ENCODE measurements at places on chromosomes 1 and 21.
A peak's percentile ranks its signal among the peaks of the same experiment; 100 is the strongest.

- no peak for DNase-seq
Measured at GRCh38 chr1:87399264-87399663, 70.6 kb downstream of the LMO4 start.

DNA sequence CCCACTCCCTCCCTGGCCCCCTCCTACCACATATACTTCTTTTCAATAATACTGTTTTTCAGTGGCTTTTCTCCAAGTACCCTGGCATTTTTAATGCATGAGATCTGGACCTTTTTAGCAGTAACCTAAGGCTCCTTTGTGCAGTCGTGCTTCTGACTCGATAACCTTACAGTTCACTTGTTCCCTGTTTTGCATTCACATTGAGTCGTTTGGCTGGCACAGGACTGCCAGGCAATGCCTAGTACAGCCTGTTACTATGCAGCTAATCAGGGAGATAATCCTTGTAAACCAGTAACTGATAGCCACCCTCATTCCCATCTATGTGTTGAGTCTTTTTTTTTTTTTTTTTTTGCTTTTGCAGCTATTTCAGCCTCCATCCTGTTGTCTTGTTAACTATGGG, 3.7 kb downstream of the ATP1B1 start:
- DNase-seq: no peak

DNA sequence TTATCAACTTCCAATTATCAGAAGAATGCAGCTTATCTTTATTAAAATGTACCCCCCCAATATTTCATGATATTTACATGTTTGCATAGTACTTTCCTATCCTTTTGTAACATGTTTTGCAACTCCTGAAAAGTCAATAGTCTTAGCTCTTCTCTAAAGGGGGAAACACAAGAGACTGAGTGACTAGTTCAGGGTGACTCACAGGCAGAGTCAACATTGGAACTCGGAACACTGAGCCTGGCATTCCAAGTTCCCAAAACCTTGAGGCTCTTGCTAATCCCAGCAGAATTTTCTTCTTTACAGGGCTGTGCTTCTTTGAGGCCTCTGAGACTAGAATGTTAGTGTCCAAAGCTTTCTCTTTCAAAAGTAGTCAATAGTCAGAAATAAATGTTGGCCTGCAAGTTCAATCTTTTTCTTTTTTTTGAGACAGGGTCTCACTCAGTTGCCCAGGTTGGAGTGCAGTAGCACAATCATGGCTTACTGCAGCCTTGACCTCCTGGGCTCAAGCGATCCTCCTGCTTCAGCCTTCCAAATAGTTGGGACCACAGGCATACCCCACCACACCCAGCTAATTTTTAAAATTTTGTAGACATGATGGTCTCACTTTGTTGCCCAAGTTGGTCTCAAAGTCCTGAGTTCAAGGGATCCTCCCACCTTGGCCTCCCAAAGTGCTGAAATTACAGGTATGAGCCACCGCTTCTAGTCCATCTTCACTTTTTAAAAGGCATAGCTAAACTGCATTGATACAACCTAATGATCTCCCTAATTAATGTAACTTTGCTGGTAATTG, 37.5 kb downstream of the ZNF281 start:
- DNase-seq: no peak

DNA sequence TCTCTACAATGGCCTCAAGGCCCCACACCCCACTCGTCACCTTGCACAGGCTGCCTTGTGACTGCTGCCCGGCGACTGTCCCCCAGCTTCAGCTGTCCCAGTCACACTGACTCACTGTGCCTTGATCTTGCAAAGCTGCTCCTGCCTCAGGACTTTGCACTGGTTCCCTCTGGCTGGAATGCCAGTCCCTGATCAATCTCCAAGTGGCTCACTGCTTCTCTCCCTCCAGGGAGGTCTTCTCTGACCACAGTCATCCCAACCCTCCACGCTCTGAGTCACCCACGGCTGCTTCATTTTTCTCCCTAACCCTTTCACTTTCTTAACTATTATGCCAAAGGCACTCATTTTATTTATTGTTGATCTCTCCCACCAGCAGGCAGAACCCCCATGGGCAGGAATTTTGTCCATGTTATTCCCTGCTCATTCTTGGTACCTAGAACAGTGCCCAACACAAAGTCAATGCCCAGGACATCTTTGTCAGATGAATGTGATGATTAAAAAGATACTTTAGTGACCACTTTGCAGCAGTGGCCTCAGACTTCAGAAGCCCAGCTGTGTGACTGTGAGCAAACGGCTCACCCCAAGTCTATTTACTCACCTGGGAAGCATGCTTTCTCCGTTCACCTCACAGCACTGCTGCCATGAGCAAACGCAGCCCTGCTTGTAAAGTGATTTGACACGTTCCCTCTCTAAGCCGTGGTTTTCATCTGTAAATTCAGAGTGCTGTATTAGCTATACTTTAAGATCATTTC, 53.4 kb downstream of the ZBTB18 start:
- DNase-seq: peak; percentile 87

DNA sequence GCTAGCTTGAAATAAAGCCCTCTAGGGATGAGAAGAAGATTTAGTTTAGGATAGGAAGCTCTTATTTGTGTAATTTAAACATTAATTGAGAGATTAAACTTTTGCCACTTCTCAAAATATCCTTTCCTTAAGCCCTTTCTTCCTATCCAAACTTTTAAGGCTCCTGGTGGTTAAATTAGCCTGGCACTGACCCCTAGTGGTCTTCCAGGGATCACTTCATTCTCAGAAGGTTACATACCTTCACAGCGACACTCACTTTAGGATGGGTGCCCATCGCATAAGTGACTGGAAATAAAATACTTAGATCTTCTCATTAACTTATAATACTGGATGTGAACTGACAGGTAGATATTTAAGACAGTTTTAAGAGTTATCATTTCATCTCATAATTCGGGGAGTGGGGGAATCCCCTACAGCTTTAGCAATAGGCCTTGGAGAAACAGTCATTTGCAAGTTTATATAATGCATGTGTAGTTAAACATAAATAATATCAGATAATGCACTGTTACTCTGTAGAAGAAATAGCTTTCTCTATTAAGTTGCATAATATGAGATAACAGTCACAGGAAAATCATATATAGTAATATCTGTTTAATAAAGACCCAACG, 7.4 kb downstream of the LHX9 start:
- no peak for DNase-seq

Data from HS-27A (cell line).